ENCODE measurements at places on chromosomes 2 and 18. TPM values are rescaled to one million over a fixed set of nuclear protein-coding genes. Genes with fewer than 3 reads are reported as not detected.

- H3K4me3 ChIP-seq = no peak overlapping the region
- DNase-seq = no peak
- no peaks in the 10 kb centered on the region for H3K4me1 ChIP-seq
- H3K36me3 ChIP-seq = no peaks in the 10 kb centered on the region
Measured at GRCh38 chr2:25388491-25388890, 46.8 kb upstream of the DNMT3A start.

The DSG2 gene
- not detected for total RNA-seq

The MC4R gene
- total RNA-seq = not detected

The RAB31 gene
- total RNA-seq = 30.5 TPM

- H3K4me3 ChIP-seq = no peak overlapping the region
- no peak for DNase-seq
- H3K4me1 ChIP-seq = no peaks in the 10 kb centered on the region
- no peaks in the 10 kb centered on the region for H3K27me3 ChIP-seq
- H3K36me3 ChIP-seq = peaks cover 6% of the 10 kb centered on the region
- H3K27ac ChIP-seq = no peak overlapping the region
Measured at GRCh38 chr2:218472988-218473387, 54.1 kb downstream of the VIL1 start.

DNA sequence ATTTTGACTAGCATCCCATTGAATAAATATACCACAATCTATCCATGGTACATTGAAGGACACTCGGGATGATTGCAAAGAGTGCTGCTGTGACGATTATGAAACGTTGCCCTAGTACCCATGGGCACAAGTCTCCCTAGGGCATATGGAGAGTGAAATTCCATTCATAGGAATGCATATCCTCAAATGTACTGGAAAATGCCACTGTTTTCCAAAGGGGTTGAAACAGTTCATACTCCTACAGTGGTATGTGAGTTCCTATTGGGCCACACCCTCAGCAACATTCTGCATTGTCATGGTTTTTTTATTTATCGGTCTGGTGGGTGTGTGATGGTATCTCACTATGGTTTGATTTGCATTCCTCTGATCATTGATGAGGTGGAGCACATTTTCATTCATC lies 130.6 kb downstream of the TWIST2 start:
- no peak overlapping the region for H3K27ac ChIP-seq
- peaks cover 16% of the 10 kb centered on the region for H3K4me1 ChIP-seq
- H3K27me3 ChIP-seq = no peaks in the 10 kb centered on the region
- H3K4me3 ChIP-seq = no peak overlapping the region
- H3K36me3 ChIP-seq = no peaks in the 10 kb centered on the region

GRCh38 chr2:158095269-158095668 lies 6.4 kb upstream of the UPP2 start:
- H3K4me1 ChIP-seq = no peaks in the 10 kb centered on the region
- H3K36me3 ChIP-seq = no peaks in the 10 kb centered on the region
- H3K4me3 ChIP-seq = no peak overlapping the region

- H3K36me3 ChIP-seq = no peaks in the 10 kb centered on the region
- H3K4me1 ChIP-seq = no peaks in the 10 kb centered on the region
- DNase-seq = no peak
- H3K4me3 ChIP-seq = no peak overlapping the region
- H3K27ac ChIP-seq = no peak overlapping the region
Measured at GRCh38 chr2:231632559-231633142, 40.0 kb downstream of the TEX44 start.

GRCh38 chr2:200199005-200199404 lies 107.5 kb upstream of the SPATS2L start:
- no peaks in the 10 kb centered on the region for H3K36me3 ChIP-seq
- H3K4me3 ChIP-seq = no peak overlapping the region
- H3K27ac ChIP-seq = no peak overlapping the region
- DNase-seq = no peak
- H3K27me3 ChIP-seq = no peaks in the 10 kb centered on the region

GRCh38 chr18:12552879-12553242 lies 105.0 kb downstream of the SPIRE1 start:
- H3K4me3 ChIP-seq = no peak overlapping the region
- no peaks in the 10 kb centered on the region for H3K36me3 ChIP-seq
- no peaks in the 10 kb centered on the region for H3K4me1 ChIP-seq
- no peaks in the 10 kb centered on the region for H3K27me3 ChIP-seq

- H3K4me3 ChIP-seq = no peak overlapping the region
- DNase-seq = no peak
Measured at GRCh38 chr2:125427721-125428315, 1228.1 kb upstream of the GYPC start.

DNA sequence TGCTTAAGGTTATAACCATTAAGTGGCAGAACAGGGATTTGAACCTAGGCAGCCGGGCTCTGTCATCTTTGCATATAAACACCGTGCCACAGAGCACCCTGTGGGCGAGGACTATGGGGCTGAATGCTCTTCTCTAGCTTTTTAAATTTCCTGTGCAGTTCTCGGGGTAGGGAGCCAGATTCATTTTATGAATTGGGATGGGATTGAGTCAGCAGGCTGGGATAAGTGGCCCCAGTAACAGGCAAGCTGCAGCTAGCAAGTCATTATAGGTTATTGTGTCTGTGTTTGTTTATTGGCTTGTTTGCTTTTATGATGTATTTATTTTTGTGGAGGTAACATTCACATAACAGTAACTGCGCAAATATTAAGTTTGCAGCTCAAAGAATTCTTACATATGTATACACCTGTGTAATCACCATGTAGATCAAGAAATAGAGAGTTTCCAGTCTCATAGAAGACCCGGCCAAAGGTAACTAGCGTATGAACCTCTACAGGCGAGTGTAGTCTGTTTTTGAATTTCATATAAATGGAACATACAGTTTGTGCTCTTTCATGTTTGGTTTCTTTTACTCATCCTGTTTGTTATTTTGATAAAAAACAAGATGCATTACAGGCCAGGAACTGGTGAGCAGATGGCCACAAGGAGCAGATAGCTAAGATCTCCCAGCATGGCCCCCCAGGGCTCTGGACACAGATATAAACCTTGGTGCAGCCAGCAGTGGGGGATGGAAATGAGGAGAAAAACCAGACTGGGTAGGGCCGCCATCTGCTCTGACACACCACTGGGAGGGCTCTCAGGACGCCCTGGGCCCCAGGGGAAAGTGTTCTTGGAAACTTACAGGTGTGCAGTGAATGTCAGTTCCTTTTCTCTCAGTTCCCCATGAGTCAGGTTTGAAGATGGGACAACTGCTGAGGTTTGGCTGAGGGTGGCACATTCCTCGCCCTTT lies 49.2 kb upstream of the GPR155 start:
- no peak overlapping the region for H3K4me3 ChIP-seq
- H3K4me1 ChIP-seq = no peaks in the 10 kb centered on the region
- peaks cover 4% of the 10 kb centered on the region for H3K27me3 ChIP-seq
- no peak for DNase-seq
- no peaks in the 10 kb centered on the region for H3K36me3 ChIP-seq

- H3K4me3 ChIP-seq = no peak overlapping the region
- H3K36me3 ChIP-seq = no peaks in the 10 kb centered on the region
Measured at GRCh38 chr2:21234001-21234400, 110.2 kb downstream of the TDRD15 start.

The LONRF2 gene
- not detected for total RNA-seq

The TGFA gene
- 0.12 TPM for total RNA-seq

- H3K4me1 ChIP-seq = no peaks in the 10 kb centered on the region
- H3K36me3 ChIP-seq = no peaks in the 10 kb centered on the region
- no peak overlapping the region for H3K4me3 ChIP-seq
- peaks cover 2% of the 10 kb centered on the region for H3K27me3 ChIP-seq
- no peak for DNase-seq
Measured at GRCh38 chr2:15769676-15770547, 170.4 kb upstream of the MYCN start.

DNA sequence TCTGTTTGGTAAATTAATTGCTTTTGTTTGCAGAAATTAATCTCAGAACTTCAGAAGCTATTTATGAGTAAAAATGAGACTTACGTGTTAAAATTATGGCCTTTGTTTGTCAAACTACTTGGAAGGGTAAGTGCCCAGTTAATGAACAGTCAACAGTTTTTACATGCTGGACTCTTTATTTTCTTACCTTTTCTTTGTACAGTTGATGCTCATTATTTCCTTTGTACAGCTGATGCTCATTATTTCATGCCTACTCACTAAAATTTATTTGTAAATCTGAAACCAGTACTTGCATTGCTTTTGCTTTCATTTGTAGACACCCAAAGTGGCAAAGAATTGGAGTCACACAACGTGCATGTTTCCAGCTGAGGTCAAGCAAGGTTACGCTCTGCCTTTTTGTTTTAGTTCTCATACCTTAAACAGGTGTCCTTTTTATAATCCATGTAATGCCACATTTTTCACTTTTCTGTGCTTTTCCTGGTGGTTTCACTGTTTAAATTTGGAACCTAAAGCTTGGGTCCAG lies 13.3 kb downstream of the RIF1 start:
- H3K27ac ChIP-seq = no peak overlapping the region
- no peaks in the 10 kb centered on the region for H3K4me1 ChIP-seq
- H3K4me3 ChIP-seq = no peak overlapping the region
- peaks cover 19% of the 10 kb centered on the region for H3K36me3 ChIP-seq

The RAX gene
- not detected for total RNA-seq

GRCh38 chr2:108924580-108925251 lies 64.3 kb downstream of the EDAR start:
- H3K36me3 ChIP-seq = no peaks in the 10 kb centered on the region
- H3K27me3 ChIP-seq = no peaks in the 10 kb centered on the region
- H3K4me3 ChIP-seq = no peak overlapping the region

The TMEM198 gene
- not detected for total RNA-seq

The ANKRD62 gene
- total RNA-seq = not detected

DNA sequence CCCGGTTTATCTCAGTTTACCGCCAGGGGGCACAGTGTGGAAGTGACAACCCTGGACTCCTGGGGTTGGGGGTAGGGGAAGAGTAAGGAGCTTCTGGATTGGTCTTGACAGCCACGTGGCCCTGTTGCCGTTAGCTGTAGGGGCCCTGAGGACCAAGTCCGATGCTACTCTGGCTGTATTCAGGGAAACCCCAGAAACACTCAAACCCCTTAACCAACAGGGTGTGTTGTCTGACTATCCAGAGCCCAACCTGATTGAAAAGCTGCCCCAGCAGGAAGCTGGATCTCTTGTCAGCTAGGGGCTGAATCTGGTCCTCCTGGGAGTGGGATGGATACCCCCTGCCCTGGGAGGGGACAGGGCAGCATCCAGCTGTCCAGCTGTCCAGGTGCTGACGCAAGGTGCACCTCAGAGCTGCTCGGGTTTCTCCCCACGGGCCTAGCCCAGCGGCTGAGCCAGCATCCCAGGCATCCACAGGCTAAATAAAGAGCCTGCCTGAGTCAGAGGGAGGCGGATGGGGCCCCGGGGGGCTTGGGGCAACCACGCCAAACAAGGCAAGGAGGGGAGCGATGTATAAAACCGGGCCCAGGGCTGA lies 3.1 kb upstream of the GMPPA start:
- H3K4me3 ChIP-seq = no peak overlapping the region
- H3K36me3 ChIP-seq = no peaks in the 10 kb centered on the region
- peaks cover 12% of the 10 kb centered on the region for H3K4me1 ChIP-seq
- peak; percentile 59 for DNase-seq
- no peak overlapping the region for H3K27ac ChIP-seq

The CAVIN2 gene
- 171 TPM for total RNA-seq

- H3K4me3 ChIP-seq = no peak overlapping the region
- H3K27ac ChIP-seq = no peak overlapping the region
- no peak for DNase-seq
- H3K4me1 ChIP-seq = no peaks in the 10 kb centered on the region
Measured at GRCh38 chr2:72570413-72570812, 255.4 kb downstream of the EXOC6B start.

The RNU2-63P gene
- not detected for total RNA-seq

- H3K36me3 ChIP-seq = no peaks in the 10 kb centered on the region
- no peak for DNase-seq
- no peaks in the 10 kb centered on the region for H3K4me1 ChIP-seq
- no peaks in the 10 kb centered on the region for H3K27me3 ChIP-seq
Measured at GRCh38 chr2:149192427-149192826, 138.0 kb upstream of the LYPD6 start.

- no peaks in the 10 kb centered on the region for H3K36me3 ChIP-seq
- H3K27me3 ChIP-seq = no peaks in the 10 kb centered on the region
- no peak overlapping the region for H3K27ac ChIP-seq
- peak; percentile 62 for DNase-seq
- H3K4me1 ChIP-seq = no peaks in the 10 kb centered on the region
- H3K4me3 ChIP-seq = no peak overlapping the region
Measured at GRCh38 chr2:9095690-9096089, 92.2 kb upstream of the MBOAT2 start.

The RAPH1 gene
- total RNA-seq = 59.5 TPM

The QPCT gene
- 12.8 TPM for total RNA-seq

DNA sequence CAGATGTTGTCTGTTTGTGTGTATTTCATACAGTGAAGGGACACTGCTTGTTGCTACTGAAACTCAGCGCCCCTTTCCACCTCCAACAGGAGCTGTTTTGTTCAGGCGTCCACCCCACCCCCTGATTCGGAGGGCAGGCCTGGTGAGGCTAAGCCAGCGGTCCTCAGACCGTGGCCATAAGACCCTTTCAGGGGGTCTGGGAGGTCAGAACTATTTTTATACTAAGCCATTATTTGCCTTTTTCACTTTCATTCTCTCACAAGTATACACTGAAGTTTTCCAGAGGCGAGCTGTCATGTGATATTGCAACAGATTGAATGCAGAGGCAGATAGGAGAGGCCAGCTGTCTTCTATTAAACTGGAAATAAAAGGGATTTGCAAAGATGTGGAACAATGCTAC lies 39.7 kb upstream of the IGFBP5 start:
- no peak for DNase-seq
- H3K4me3 ChIP-seq = no peak overlapping the region
- no peaks in the 10 kb centered on the region for H3K36me3 ChIP-seq
- H3K4me1 ChIP-seq = no peaks in the 10 kb centered on the region

The CCDC141 gene
- not detected for total RNA-seq

The DSC2 gene
- not detected for total RNA-seq

Measured in endothelial cell of umbilical vein (primary cell).